ENCODE measurements at places on chromosomes 6 and 20.

- DNase-seq: no peak
Measured at GRCh38 chr20:35750611-35751010, 8.6 kb upstream of the RBM39 start.

- DNase-seq: no peak
Measured at GRCh38 chr20:31920275-31920855, 31.5 kb downstream of the PDRG1 start.

DNA sequence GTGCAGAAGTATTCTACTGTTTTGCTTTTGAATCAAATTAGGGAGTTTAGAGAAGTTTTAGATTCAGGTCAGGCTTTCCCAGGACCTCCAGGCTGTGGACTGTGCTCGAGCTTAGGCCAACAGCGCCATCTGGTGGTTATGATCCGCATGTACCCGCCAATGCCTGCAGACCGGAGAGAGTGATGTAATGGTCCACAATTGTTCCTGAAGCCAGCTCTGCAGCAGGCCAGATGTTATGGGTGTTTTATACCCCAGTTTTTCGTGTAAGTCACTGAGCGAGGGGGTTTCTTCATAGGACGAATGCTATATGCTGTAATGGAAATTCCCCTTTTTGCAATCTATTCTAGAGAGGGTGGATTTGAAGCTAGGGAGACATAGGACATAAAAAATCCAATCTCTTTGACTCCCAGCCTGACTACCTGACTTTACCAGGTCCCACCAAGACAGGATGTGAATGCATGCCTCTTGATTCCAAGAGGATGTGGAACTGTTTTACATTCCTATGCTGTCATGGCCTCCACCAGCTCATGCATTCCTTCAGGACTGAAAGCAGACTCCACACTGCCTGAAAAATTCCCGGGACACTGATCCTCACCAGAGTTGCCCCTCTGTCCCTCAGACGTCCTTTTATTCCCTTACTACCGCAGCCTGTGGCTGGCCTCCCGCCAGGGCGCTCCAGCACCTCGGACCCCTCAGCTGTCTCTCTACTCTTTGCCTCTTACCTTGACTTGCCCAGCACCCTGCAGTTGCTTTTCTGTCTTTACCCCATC is 41.2 kb upstream of the LY86 start:
- peak; percentile 87 for DNase-seq

DNA sequence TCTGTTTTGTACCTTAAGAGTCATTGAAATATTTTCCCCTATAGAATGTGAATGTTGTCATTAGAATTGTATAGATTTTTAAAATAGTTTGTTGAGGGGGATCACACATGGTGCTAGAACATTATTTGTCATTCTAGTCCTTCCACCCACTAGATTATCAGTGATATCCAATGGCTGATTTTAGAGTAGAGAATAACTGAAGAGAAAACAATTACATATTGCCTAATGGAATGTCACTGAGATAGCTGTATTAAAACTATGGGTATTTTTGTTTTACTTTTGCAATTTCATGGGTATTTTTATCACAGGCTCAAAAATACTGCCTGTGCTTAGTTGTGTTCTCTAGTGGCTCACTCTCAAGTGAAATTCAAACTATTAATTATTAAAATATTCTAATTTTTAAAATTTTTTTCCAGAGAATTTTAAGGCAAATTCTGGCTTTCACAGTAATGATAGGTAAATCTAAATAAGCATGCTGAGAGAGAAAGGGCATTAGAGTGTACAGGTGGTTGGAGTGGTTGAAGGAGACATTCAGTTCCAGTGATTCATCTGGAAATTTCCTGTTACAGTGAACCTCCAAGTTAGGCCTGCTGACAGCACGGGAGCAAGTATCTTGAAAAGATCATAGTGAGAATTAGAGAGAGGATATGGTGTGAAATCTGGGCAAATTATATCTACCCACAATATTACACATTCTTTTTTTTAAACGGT is 399.6 kb downstream of the NKAIN2 start:
- no peak for DNase-seq

- DNase-seq: no peak
Measured at GRCh38 chr6:96478695-96479094, 42.9 kb upstream of the UFL1 start.

DNA sequence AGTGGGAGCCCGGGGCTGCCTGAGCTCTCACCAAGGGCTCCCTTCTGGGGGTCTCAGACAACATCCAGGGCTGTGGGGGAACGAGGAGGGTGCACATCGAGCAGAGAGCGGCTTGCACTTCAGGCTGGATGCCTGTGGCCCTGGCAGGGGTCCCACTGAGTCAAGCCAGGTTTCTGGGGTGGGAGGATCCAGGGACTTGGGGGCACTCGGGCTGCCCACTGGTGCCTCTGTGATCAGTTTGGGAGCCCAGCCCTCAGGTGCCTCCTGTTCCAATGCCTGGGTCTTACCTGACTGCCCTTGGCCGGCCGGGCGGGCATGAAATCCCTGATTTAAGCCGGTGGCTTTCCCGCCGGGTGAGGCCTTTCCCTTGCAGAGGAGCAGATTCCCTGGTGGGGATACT is 470 bp downstream of the COL20A1 start:
- no peak for DNase-seq

DNA sequence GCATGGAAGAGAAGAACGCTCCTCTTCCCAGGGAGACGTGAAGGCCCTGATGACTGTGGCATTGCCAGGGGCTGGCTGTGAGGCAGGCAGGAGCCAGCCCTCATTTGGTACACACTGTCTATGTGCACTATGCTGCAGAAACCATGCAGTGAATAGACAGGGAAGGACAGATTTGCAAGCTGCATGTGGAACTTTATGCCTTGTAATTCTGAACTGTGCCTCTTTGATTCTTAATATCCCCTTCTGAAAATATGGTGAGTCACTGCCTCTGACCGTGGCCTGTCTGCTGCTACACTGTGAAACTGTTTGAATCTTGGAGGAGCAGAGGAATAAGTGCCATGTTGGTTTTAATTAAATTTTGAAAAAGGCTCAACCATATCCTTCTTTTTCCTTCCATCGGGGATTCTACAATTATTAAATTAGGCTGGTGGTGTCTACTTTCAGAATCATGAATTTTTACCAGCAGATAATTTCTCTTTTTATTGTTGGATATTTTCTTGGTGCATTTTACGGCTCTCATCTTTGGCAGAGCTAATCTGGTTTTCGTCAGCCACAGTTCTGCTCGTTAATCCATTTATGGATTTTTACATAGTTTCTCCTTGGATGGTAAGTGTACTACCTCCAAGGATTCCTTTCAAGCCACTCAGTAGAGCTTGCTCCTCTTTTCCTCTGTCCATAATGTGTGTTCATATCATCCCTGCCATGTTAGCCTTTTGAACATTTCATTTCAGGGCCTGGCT is 301.0 kb upstream of the SLC35B3 start:
- DNase-seq: no peak

DNA sequence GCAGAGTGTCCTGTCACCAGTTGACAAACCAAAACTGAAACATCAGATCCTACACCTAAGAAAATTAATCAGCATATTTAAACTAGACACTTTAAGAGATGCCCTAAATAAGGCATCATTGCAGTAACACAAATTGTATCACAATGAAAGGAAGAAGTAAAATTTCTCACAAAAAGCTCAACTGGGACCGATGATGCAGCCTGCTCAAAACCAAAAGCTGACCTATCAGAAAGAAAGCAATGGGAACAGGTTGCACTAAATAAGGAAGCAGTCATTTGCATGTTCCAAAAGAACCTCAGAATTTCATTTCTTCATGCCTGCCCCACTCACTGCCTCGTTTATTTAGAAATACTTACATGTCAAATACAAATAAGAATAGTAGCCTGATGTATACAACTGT is 12.1 kb downstream of the HIVEP2 start:
- no peak for DNase-seq

DNA sequence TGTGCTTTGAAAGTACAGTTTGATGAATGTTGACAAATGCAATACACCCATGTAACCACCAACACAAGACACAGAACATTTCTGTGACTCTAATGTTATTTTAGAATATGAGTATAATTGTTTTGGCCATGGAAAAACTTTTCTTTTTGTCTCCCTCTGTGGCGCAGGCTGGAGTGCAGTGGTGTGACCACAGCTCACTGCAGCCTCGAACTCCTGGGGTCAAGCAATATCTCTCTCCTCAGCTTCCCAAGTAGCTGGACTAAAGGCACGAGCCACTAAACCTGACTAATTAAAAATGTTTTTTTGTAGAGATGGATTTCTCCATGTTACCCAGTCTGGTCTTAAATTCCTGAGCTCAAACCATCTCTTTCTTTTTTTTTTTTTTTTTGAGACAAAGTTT is 20.3 kb upstream of the BCAS4 start:
- no peak for DNase-seq

DNA sequence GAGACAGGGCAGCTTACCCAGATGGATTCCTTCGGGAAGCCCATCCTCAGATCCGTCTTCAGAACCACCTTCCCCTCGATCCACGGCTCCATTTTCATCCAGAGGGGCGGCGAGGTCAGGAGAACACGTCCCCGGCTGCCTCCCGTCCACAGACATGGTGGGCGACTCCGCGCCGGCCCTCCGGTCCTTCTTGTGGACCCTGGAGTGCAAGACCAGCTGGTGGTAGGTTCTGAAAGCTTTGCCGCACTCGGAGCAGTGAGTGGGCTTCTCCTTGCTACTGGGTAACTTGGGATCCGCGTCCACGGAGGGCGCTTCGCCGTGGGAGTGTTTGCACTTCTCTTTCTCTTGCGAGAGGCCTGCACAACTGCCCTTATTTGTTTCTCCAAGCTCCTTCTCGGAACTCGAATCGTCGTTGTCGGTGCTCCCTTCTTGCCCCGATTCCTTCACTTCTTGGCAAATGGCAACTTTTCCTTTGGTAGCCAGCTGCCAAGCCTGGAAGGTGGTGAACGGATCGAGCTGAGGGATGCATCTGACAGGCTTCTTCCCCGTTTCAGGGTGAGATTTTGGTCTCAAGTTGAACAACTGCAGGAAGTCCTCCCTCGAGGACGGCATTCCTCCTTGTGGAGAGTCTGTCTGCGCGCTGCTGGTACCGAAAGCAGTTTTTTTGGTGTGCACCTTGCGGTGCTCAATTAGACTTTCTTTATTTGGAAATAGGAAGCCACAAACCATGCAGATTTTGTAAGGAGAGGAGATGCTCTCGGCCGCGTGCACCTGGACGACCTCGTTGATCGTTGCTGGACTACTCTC is 12.0 kb downstream of the ZNF217 start:
- no peak for DNase-seq

- DNase-seq: peak; percentile 32
Measured at GRCh38 chr20:43533060-43533459, 25.6 kb downstream of the L3MBTL1 start.

- no peak for DNase-seq
Measured at GRCh38 chr6:13778028-13778427, 36.3 kb downstream of the MCUR1 start.

- DNase-seq: no peak
Measured at GRCh38 chr20:33981347-33981746, 12.4 kb upstream of the RALY start.
